ENCODE measurements at places on chromosomes 7 and 10.

DNA sequence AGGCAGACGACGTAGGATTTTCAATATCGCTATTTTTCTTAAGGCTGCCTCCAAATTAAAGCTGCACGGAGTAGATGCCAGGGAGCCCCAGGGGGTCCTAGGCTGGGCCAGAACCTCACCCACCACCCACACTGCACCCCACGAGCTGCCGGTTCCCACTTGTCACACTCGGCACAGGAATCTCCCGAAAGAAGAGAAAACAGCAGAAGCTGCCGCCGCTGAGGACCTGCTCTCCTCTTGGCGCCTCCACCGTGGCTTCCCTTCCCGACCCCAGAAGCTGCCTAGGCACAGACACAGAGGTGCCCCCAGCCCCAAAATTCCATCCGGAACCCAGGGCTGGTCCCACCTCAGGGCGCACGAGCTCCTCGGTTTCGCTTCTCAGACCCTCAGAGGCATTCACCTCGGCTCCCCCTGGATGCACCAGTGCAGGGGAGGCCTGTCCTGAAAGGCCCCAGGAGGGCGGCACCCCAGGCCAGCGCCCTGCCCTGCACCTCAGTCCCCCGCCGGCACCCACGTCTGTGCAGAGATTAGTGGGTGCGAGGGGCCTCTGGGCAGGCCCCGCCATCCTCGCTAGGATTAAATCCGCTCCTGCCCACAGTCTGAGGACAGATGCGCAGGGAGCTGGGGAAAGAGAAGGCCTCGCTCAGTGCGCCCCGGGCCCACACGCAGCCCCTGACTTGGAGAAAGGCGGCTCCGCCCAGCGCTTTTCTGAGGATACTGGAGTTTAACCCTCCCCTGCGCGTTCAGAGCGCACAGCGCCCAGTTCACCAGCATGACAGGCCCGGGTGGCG is 99.2 kb downstream of the PTPRN2 start:
- DNase-seq: no peak

GRCh38 chr10:128908099-128908498 is 558.9 kb upstream of the MGMT start:
- DNase-seq: no peak

GRCh38 chr10:72460284-72460876 is 105.7 kb upstream of the DNAJB12 start:
- no peak for DNase-seq

DNA sequence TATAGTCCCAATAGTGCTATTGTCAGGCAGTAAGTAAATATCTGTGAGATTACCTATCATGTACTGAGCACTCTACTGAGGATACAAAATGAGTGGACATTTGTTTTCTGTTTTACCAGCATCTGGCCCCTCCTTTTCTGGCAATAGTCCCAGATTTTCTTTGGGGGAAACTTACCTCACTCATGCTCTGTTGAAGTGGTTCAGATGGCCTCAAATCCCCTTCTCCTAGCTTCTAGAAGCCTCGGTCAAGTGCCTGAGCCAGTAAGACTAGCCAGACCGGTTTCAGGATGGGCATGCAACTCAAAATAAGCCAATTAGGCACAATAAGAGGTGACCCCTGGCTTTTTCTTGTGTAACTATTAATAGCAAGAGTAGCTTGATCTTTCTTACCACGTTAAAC is 19.7 kb downstream of the TRDMT1 start:
- no peak for DNase-seq

GRCh38 chr7:27946351-27946750 is 206.4 kb downstream of the TAX1BP1 start:
- DNase-seq: no peak

DNA sequence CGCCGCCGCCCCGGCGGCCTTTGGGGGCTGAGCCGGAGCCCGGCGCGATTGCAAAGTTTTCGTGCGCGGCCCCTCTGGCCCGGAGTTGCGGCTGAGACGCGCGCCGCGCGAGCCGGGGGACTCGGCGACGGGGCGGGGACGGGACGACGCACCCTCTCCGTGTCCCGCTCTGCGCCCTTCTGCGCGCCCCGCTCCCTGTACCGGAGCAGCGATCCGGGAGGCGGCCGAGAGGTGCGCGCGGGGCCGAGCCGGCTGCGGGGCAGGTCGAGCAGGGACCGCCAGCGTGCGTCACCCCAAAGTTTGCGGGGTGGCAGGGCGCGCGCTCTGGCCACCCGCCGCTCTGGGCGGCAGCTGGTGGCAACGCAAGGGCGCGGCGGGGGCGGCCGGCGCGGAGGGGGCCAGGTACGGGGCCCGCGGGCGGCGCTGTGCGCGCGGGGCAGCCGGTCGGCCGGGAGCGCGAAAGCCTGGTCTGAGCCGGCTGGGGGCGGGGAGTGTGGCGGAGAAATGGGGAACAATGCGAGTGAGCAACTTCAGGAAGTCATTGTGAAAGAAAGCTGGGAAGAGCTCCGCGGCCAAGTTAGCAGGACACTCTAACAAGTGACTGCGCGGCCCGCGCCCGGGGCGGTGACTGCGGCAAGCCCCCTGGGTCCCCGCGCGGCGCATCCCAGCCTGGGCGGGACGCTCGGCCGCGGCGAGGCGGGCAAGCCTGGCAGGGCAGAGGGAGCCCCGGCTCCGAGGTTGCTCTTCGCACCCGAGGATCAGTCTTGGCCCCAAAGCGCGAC is at the start of gene IKZF1:
Gene IKZF1 (plus strand): TSS at position 588 of the 782 bp plus-strand sequence. CDS start 14,346 bp downstream, outside the sequence.
- DNase-seq: no peak

- DNase-seq: no peak
Measured at GRCh38 chr7:112180223-112180622, 26.0 kb downstream of the DOCK4 start.

DNA sequence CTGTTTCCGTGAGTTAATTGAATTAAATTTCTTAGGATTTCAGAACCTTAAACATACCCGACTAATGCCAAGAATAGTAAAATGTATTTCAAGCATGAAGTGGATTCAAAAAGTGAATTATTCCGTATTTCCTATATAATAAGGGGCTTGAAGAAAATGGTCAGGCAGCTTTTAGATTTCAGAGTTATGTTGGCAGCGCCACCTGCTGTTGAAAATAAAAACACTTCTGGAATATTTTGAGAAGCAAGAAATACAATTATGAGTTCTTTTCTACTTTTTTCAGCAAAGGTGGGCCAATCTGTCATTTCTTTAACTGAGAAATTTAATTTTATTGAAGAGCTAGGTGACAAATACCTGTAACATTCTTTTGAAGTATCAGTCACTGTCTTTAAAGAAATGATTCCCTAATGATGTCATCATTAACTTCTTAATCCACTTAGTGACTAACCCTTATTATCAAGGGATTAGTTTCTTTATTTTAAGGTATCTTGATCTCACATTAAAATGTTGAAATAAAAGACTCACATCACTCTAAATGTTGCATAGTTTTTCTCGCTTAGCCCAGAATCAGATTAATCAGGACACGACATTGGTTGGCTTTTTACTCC is 36.6 kb upstream of the AGR3 start:
- no peak for DNase-seq

DNA sequence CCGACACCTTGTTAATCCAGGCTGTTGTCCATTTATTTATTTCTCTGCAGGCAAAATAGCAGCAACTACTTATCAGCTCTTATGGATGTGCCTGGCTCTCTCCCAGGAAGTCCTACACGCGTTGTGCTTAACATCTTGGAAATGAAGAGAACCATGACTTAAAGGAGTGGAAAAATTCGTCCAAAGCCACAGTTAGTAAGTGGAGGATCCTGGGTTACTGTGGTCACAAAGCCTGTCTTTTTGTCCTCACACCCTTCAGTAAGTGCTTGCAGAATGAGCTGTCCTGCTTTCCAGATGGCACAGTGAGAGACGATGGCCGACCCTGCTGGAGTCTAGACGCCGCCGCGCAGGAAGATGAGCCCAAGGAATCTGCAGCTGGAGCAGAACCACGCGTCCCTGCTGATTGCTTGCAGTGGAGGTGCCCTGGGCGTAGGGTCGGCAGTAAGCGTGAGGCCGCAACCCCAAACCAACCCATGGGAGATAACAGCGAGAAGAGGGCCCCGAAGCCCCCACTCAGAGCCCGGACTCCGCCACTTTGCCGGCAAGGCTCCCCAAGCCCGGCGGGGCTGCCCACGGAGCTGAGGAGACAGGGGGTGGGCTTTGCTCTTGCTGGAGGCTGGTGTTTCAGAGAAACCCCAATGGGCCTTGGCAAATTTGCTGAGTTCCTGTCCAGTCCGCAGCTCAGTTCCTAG is 178.6 kb downstream of the CXCL12 start:
- no peak for DNase-seq

DNA sequence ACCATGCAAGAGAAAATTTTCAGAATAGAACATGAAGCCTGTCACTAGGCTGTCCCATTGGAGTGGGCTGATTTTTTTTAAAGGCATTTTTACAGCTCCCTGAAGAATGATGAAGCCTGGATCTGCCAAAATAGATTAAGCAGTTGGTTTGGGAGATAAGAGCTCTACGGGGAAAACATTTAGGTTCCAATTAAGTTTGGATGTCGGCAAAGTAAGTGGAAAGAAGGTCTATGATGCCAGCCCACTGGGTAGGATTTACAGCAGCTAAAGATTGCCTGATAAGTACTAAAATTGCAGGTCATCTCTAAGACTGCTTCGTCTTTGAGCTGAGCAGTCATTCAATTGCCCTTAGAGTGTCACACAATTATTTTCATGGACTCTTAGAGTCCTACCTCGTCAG is 939.2 kb upstream of the CELF2 start:
- no peak for DNase-seq

DNA sequence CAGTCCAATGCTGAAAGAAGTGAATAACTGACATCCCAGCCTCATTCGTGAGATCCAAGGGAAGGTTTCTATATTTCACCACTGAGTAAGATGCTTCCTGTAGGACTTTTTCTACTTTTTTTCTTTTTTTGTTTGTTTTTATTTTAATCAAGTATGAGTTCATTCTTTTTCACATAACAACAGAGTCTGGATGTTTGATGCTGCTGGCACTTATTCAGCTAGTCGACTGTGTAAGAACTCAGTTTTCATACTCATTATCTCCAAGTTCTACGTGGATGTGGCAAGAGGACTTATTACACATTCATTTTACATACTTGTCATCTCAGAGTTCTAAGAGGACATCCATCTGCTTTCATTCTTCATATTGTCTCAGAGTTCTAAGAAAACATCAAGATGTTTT is 86.9 kb downstream of the CPXM2 start:
- no peak for DNase-seq

GRCh38 chr7:94654783-94655125 is 1.2 kb downstream of the SGCE start:
- no peak for DNase-seq

DNA sequence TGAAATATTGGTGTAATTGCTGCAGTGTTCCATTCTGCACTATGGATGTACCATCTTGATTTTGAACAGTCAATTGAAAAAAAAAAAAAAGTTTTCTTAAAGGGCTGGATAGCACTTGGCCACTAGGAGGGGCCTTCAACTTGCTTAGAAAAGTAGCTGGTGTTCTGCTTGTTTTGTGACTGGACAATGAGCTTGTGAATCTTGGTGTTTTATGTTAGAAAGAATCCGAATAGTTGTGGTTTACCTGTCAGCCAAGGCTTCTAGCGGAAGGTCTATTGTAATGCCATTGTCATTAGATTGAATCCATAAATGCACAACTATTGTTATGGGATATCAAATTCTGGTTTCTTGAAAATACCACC is 77.1 kb downstream of the BMPER start:
- no peak for DNase-seq

DNA sequence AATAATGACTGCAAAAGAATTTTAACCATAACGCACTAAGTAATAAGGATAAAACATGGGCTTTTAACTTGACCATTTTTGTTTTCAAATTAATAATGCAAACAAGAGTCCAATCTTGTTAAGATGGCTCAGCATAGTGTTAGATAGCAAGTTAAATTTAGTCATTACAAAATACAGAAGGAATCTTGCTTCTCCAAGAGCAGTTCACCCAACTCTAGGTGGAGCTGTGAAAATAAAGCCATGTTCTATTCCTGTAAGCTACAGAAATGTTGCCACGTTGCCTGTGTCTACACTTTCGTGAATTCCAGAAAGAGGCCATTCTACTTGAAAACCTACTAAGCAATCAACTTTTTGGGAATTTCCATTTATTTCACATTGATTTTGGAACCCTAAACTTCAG is 191.9 kb downstream of the SFMBT2 start:
- no peak for DNase-seq

DNA sequence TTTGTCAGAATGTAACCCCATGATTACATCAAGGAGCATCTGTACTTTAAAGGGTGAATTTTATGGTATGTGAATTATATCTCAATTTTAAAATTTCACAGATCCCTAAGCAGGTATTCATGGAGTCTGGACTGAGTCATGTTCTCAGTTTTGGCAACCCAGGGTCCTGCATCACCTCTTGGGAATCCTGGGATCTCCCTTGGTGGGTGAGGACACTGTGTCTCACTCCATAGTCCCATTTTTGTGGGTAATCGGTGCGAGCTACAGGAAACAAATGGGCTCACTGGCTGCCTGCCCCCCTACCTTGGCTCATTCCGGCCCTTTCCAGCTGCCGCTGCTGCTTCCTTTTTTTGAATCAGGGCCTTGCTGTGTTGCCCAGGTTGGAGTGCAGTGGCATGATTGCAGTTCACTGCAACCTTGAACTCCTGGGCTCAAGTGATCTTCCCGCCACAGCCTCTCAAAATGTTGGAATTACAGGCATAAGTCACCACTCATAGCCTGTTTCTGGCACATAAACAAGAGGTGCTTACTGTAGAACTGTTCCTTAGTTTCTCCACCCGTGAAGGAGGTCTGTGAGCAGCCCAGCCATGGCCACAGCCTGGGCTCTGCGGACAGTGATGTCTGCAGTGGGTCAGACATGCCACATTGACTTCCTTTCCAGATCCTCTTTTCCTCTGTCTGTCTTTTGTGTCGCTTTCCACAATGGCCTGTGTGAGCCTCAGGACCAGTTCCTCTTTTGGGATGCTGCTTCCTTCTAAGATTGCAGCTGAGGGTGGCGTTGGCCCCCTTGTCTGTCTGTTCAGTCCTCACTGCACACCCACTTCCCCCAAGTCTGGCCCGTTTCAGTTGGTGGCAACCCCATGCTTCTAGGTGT is 14.5 kb downstream of the PALD1 start:
- DNase-seq: no peak

DNA sequence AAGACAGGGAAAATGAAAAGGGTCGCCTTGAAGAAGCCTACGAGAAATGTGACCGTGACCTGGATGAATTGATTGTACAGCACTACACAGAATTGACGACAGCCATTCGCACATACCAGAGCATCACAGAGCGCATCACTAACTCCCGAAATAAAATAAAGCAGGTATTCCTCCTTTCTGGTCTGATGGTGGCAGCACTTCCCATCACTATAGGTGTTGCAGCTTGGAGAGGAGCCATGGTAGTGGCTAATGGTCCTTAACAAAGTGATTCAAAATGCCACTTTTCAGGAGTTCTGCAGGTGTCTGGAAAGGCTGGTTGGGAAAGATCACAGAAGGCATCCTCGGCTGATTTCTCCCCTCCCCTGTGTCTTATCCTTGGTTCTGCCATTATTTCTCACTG is 22.1 kb downstream of the EXOC4 start:
- DNase-seq: no peak

All from stimulated activated CD8-positive, alpha-beta memory T cell treated with anti-CD3 and anti-CD28 coated beads, Interleukin-7, amount 100 ng/mL, for 1 hour (primary cell).